ENCODE measurements at places on chromosomes 11 and 22.

GRCh38 chr11:42591841-42592240, 720.0 kb upstream of the API5 start:
- DNase-seq, result no peak

GRCh38 chr11:110919241-110919922, 207.1 kb upstream of the ARHGAP20 start:
- DNase-seq, result no peak

- DNase-seq, result no peak
Measured at GRCh38 chr11:101880222-101880621, 34.6 kb upstream of the CEP126 start.

DNA sequence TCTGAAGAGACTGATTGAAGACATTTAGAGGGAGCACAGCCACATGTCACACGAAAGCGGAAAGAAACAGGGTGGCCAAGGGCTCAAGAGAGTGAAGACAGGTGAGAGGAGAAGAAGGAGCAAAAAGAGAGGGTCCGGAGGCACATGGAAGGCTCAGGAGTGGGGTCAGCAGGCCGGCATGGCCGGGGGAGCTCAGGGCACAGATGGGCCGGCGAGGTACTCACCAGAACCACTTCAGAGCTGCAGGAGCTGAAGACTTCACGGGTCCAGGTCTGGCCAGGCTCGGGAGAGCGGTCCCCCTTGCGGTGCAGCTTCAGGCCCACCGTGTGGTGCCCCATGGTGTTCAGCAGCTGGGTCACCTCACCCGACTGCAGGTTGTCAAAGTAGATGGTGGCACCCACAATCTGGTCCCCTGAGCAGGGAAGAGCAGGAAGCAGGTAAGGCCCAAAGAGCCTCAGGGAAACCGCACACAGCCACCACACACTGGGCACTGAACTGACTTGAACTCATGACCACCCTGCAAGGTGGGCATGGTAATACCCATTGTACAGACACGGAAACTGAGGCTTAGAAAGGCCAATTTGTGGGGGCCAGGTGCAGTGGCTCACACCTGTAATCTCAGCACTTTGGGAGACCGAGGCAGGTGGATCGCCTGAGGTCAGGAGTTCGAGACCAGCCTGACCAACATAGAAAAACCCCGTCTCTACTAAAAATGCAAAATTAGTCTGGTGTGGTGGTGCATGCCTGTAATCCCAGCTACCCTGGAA, 11.6 kb downstream of the AHNAK start:
- DNase-seq, result no peak

GRCh38 chr11:73538381-73538872, 59.5 kb downstream of the FAM168A start:
- no peak for DNase-seq

DNA sequence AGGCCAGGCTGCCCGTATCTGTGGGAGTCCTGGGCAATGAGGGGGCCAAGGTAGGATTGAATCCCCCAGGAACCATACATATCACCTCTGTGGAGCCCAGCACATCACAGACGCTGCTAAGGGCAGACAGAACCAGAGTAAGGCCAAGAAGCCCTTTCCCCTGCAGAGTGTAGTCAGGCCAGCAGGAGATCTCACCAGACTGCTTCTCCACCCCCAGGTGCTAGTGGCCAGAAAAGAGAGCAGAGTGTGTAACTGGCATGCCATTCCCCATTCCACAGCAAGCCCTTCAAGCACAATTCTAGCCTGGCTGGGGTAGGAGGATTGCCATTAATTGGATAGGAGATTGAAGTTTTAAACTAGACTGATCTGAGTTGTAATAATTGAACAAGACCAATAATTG, 28.0 kb upstream of the FCHSD2 start:
- peak; percentile 63 for DNase-seq

DNA sequence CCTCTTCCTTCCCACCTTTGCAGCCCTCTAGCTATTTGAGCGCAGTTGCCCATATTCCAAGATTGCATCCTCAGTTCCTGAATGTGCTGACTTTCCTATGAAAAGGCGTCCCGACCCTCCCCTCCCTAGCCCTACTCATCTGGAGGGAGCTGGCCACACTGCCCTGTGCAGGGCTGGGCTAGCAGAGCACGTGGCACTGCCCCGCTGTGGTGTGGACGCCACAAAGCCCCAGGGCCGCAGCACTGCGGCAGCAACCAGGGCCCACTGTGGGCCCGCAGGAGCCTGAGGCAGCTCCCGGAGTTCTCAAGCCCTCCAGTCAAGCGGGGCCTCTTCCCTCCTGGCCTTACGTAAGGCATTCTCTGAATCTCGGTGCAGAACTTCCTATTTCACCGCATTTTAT, 27.6 kb downstream of the B3GAT1 start:
- DNase-seq, result no peak

- no peak for DNase-seq
Measured at GRCh38 chr11:17026487-17027082, 12.4 kb upstream of the PLEKHA7 start.

- DNase-seq, result no peak
Measured at GRCh38 chr11:19676475-19677380, 35.9 kb upstream of the NAV2 start.

- no peak for DNase-seq
Measured at GRCh38 chr11:75398906-75399305, 412 bp upstream of the RPS3 start.

- DNase-seq, result no peak
Measured at GRCh38 chr11:45669956-45670355, 4.5 kb upstream of the CHST1 start.
